Occipital lobe (tissue), 3 donors: ENCODE measurements at places on chromosomes 3 and 15. TPM values are rescaled to one million over a fixed set of nuclear protein-coding genes. Genes with fewer than 3 reads are reported as not detected.

Gene CPLX3
- 1.6 TPM for total RNA-seq

Gene CRYBG3
- 5.9 TPM for total RNA-seq

Gene TXNRD3
- 15.3 TPM for total RNA-seq

Gene DAZL
- total RNA-seq: not detected

Gene TF
- 2.5 TPM for total RNA-seq

Gene LRRC49
- total RNA-seq: 173 TPM

Gene SLC9C1
- under 0.01 TPM for total RNA-seq

Gene MUSTN1
- total RNA-seq: not detected

Gene OSBPL10
- total RNA-seq: 14.0 TPM

Gene KLHDC8B
- 11.7 TPM for total RNA-seq

Gene GABRR3
- not detected for total RNA-seq

Gene SCN11A
- 0.31 TPM for total RNA-seq

Gene HDGFL3
- total RNA-seq: 149 TPM

Gene THUMPD3
- 84.4 TPM for total RNA-seq

Gene MKRN3
- total RNA-seq: 25.7 TPM

Gene NAALADL2
- total RNA-seq: 10.6 TPM

Gene SERINC4
- total RNA-seq: not detected

Gene GRK7
- total RNA-seq: not detected

Gene GOLGA8A
- total RNA-seq: 29.6 TPM

Gene TPRG1
- 0.94 TPM for total RNA-seq

Gene TMIE
- 2.5 TPM for total RNA-seq

Gene ROBO2
- total RNA-seq: 377 TPM

Gene CDV3
- 117 TPM for total RNA-seq

Gene HCLS1
- 1.9 TPM for total RNA-seq

Gene SAMD7
- total RNA-seq: not detected

Gene CTXND1
- 0.31 TPM for total RNA-seq

Gene DHFR2
- total RNA-seq: 14.0 TPM

Gene CYP1A2
- total RNA-seq: not detected

Gene RTP4
- total RNA-seq: not detected

Gene JMJD7
- 3.0 TPM for total RNA-seq

Gene GPR87
- not detected for total RNA-seq

Gene TMC3
- 0.47 TPM for total RNA-seq

Gene C2CD4A
- total RNA-seq: 0.16 TPM

Gene FETUB
- total RNA-seq: not detected

Gene OSTN
- 122 TPM for total RNA-seq

Gene EPHB1
- total RNA-seq: 20.1 TPM

Gene ITPKA
- 0.31 TPM for total RNA-seq

Gene SLC22A13
- total RNA-seq: 0.94 TPM

Gene ATP13A5
- under 0.01 TPM for total RNA-seq

Gene GALNT15
- 2.0 TPM for total RNA-seq

Gene CATSPER2
- 4.2 TPM for total RNA-seq

Gene GP5
- total RNA-seq: not detected

Gene WNT7A
- total RNA-seq: 9.0 TPM

Gene CCDC33
- not detected for total RNA-seq

Gene MEIS2
- 151 TPM for total RNA-seq

Gene ANKRD34C
- total RNA-seq: not detected

Gene SV2B
- 33.5 TPM for total RNA-seq

Gene OR5H2
- not detected for total RNA-seq

Gene PLA2G4E
- total RNA-seq: not detected

Gene CDC25A
- total RNA-seq: 3.7 TPM

Gene ISG20
- not detected for total RNA-seq
